AG09319 (cell line): ENCODE measurements at places on chromosomes 7 and 10.

- peak; percentile 7 for DNase-seq
Measured at GRCh38 chr10:123974406-123974805, 82.8 kb upstream of the CPXM2 start.

DNA sequence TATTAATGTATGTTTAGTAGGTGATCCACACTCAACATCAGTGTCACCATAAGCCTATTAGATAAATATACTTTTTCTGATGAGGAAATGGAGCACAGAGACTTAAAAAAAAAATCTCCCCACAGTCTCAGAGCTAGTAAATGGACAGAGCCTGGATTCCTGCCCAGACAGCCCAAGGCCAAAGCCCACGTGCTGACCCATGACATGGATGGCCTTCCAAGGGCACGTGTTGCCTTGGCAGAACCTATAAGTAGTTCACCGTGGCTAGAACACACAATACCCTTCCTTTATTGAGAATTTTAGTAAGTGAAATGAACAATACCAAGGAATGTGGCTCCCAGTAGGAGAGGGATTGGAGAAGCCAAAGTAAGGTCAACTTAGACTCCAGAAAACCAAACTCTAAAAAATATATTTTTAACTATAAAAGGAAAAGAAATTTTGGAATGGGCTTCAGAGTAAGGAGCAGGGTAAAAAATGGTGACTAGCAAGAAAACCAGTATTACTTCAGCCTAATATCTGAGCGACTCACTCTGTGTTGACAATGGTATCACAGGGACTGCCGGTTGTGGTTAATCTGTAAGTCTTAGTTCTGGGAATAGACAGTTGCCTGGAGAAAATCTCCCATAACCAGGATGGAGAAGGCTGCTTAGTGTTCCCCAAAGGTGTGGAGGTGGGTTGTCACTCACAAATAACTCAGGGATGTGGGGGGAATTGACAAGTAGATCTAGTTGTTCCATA lies 223.0 kb downstream of the SORCS1 start:
- no peak for DNase-seq

DNA sequence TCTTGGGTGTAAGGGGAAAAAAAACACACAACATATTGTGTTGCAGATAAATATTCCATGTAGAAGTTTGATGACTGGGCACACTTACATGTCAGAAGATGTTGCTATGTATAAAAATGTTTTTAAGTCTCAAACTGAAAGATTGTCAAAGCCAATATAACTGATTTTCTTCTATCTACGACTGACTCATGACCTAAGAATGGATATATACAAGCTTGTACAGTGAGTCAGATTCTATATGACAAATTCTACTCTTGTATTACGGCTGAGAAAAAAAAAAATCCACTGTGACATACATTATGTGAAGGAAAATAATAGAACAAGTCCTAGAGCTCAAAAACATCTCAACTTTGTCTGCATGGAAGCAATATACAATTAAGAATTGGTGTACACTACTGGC lies 343.0 kb upstream of the PCDH15 start:
- no peak for DNase-seq

DNA sequence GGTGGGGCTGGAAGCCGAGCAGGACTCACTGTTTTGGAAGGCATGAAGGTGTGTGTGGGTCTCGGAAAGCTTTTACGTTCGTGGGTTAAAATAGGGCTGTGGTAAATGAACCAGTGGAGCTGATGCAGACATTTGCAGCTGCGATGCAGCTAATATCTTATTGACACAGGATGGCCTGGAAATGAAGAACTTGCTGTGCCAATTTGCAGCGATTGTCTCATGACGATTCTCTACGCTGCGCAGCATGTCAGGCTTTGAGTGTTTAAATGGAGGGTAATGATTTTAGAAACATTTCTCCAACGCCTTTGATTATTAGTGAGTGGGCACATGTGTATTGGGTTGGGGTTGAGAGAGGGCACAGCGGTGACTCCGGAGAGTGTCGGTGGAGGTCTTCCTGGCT lies 136.0 kb downstream of the ACTR3B start:
- DNase-seq = no peak

DNA sequence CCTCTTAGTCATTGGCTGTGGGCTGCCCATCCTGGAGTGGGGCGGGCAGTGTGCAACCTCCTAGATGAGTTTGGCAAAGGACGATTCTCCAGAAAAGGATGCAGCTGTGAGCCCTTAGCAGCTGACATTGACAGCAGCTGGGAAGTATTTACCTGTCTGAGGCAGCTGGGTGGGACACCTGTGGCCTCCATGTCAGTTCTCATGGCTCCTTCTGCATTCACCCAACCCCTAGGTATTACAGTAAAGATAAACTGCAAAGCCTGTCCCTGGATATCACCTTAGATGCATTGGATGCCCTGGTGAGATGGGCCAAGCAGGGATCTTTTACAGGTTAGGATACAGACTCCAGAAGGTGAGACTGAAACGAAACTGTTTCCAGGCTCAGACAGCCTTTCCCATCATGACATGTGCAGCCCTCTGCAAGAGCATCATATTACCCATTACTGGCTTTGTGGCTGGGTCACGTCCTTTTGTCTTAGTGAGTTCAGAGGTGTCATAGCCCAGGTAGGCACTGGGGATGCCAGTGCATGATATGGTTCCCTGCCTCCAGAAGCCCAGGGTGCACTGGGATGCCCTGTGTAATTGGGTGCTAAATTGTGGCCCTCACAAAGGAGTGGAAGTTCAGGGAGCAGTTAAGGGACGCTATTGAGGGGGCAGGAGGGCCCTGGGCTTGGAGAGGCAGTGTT lies 28.9 kb downstream of the MINDY4 start:
- DNase-seq = no peak

GRCh38 chr7:50321487-50322067 lies 17.1 kb downstream of the IKZF1 start:
- no peak for DNase-seq

- no peak for DNase-seq
Measured at GRCh38 chr7:15174485-15174884, 271.9 kb upstream of the DGKB start.

DNA sequence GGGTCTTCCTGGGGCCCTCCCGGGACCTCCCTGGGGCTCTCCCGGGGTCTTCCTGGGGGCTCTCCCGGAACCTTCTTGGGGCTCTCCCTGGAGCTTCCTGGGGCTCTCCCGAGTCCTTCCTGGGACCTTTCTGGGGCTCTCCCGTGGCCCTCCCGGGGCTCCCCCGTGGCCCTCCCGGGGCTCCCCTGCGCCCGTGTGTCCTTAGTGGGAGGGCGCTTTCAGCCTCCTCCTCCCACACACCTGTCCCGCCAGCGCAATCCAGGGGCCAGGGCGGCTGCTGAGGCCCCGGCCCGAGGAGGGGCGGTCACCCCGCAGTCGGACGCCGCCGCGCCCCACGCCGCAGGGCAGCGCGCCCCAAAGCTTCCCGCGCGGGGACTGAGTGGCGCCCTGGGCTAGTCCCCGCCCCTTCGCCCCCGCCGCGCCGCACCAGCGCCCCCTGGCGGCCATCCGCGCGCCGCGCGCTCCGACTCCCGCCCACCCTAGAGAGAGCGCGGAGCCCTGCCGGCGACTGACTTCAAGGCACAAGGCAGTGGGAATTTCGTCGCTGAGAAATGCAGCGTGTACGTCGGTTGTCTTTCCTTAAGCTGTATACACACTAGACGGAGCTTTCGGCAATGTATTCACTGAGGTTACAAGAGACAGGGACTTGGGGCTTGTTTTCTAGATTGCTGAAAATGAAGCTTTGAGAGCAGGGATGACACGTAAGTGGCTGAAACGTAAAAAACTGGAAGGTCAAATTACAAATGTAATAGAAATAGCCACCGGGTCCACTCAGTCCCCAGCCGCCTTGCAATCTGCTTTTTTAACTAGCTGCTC lies 47.1 kb downstream of the INSIG1 start:
- peak; percentile 12 for DNase-seq

- DNase-seq = no peak
Measured at GRCh38 chr10:89668386-89669071, 23.5 kb upstream of the PANK1 start.

DNA sequence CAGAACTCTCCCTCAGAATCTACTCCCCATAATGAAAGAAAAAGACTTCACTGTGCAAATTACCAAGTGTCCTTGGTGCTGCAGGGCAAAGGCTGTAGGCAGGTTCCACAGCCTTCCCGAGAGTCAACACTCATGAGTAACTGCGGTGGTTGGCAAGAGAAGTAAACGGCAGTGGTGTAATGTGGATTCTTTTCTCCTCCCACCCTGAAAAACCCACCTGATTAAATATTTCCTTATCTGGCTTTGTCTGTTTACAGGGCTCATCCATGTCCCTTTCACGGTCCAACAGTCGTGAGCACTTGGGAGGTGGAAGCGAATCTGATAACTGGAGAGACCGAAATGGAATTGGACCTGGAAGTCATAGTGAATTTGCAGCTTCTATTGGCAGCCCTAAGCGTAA lies 300.9 kb downstream of the BICC1 start:
- DNase-seq = no peak

GRCh38 chr7:76244781-76245391 lies 43.2 kb downstream of the SRRM3 start:
- no peak for DNase-seq

GRCh38 chr7:2826771-2827170 lies 17.3 kb downstream of the GNA12 start:
- DNase-seq = no peak

DNA sequence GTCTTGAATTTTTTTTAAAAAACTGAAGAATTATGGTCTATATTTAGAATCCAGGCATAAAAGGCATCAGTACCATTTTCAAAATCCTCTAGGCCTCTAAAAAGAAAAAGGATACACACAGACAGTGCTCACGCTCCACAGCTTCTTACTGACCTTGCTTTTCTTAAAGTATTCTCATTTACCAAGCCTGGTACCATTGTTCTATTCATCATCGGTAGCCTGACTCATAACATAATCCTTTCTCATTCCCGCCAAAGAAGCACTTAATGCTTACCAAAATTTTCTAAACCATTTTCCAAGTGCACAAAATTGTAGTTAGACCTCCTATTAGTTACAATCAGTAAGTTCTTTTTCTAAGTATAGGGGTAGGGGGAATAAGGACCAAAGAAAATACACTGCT lies 54.6 kb downstream of the ATE1 start:
- no peak for DNase-seq

GRCh38 chr7:29139191-29139590 lies 7.1 kb downstream of the CPVL start:
- DNase-seq = no peak

- DNase-seq = no peak
Measured at GRCh38 chr7:13312307-13312706, 624.9 kb downstream of the ARL4A start.

GRCh38 chr10:105188737-105189462 lies 547.8 kb downstream of the SORCS3 start:
- no peak for DNase-seq

DNA sequence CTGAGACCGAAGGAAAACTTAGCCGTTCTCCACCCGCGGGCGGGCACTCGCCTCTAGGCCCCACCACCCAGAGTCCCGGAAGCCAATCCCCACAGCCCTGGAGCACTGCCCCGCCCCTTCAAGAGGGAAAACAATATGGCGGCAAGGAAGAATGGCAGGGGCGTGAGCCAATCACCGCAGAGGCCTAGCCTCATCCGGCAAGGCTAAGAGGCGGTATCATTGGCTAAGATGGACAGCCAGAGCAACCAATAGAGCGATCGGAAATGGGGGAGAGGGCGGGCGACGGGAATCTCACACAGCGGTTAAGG lies 529 bp downstream of the ACTR1A start:
- DNase-seq = peak; percentile 99

DNA sequence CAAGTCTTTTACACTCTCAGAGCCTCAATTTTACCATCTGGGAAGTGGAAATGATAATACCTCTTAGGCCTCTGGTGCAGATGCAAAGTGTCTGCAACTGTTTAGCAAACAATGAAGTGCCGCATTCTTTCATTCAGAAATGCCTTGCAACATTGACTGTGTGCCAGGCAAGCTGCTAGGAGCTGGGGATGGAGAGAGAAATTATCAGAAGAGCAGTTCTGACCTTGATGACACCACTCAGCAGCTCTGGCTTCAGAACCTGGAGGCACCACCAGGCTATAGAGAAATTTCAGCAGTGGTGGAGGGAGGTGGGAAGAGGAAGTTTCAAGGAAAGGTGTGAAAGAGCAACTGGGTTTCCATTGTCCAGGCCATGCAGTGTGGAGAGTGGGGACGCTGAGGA lies 78.1 kb upstream of the HABP2 start:
- DNase-seq = no peak

DNA sequence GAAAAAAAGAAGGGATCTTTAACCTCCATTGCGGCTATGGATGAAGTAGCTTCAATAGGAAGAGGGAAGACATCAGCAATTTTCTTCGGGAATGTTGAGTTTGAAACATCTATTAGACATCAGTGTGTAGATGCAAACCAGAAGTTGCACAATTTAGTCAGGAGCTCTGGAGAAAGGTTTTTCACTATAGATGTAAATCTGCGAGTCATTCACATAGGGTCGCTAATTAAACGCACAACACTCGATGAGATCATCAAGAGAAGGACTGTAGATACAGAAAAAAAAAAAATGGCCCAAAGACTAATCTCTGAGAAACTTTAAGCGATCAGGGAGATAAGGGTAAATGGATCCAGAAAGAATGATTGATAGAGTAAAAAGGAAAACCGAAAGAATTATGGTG lies 61.7 kb upstream of the TES start:
- DNase-seq = no peak

DNA sequence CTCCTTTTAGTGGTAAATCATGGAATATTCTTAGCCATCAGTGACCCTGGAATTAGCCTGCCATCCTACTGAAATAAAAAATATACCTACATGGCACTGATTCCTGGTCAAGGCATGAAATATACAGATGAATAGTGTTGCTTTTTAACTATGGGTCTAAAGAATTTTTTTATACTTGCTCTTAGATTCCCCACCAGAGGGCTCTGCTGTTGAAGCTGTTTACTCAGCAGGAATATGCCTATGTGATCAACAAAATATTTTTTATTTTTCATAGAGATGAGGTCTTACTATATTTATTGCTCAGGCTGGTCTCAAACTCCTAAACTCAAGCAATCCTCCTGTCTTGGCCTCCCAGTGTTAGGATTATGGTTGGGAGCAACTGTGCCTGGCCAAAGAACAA lies 13.5 kb downstream of the ZC3HC1 start:
- no peak for DNase-seq

DNA sequence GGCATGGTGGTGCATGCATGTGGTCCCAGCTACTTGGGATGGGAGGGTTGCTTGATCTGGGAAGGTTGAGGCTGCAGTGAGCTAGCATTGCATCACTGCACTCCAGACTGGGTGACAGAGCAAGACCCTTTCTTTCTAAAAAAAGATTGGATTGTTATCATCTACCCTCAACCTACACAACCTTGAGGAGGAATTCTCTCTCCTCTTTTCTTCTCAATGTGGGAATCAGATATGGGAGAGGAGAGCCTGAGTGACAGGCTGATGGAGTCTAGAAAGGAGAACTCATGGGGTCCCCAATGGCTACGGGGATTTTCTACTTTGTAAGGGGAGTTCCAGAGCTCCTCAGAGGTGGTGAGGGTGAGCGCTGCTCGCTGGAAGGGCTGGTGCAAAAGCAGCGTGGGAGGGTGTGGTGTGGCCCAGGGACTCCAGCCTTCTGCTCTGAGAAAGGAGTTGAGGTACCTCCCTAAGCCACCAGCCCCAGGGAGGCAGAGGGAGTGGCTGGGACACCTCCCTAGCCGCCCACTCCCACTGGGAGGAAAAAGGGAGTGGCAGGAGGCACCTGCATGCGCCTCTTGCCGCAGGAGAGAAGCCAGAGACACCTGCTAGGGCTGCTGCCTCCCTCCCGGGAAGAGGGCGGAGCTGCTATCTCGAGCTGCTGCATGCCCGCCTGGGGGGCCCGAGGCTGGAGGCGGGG lies 48.4 kb downstream of the GATA3 start:
- DNase-seq = no peak

- DNase-seq = no peak
Measured at GRCh38 chr10:5314840-5315239, 49.9 kb upstream of the UCN3 start.
